Fibroblast of the aortic adventitia (primary cell): ENCODE measurements at places on chromosomes 2 and 18.
A peak's percentile ranks its signal among the peaks of the same experiment; 100 is the strongest.

DNA sequence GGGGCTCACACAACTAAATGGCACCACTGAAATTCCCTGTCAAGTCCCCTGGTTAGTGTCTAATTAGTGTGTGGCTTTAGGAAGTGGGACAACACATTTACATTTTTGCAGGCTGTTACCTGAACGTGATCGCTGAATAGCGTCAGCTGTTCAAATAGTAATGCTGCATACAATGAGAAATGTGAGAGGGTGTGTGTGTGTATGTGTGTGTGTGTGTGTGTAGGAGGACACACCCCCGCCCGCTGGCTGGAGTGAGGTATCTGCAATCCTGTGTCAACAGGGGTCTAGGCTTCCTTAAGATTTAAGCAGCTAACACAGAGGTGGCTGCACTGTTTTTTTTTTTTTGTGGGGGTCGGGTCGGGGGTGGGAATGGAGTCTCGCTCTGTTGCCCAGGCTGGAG is 4.8 kb upstream of the LYPD6B start:
- DNase-seq: no peak

DNA sequence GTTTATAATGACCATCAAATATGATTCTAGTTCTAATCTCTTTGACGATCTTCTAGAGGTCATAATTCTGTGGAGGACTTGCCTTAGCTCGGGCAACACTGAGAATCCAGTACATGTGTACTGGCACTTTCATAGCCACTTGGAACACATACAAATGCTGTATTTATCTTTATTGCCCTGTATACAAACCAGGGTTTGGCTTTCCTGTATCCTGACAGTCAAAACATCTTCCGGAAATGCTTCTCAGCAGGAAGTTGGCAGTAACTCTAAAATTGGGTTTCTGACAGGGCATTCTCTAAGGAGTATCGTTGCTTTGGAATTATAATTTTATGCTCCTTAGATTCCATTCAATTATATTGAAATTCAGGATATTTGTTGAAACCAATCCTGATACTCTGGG is 643.6 kb downstream of the NRXN1 start:
- no peak for DNase-seq

- DNase-seq: no peak
These were observed 56.5 kb downstream of the TCF7L1 start for GRCh38 chr2:85189606-85190270.

DNA sequence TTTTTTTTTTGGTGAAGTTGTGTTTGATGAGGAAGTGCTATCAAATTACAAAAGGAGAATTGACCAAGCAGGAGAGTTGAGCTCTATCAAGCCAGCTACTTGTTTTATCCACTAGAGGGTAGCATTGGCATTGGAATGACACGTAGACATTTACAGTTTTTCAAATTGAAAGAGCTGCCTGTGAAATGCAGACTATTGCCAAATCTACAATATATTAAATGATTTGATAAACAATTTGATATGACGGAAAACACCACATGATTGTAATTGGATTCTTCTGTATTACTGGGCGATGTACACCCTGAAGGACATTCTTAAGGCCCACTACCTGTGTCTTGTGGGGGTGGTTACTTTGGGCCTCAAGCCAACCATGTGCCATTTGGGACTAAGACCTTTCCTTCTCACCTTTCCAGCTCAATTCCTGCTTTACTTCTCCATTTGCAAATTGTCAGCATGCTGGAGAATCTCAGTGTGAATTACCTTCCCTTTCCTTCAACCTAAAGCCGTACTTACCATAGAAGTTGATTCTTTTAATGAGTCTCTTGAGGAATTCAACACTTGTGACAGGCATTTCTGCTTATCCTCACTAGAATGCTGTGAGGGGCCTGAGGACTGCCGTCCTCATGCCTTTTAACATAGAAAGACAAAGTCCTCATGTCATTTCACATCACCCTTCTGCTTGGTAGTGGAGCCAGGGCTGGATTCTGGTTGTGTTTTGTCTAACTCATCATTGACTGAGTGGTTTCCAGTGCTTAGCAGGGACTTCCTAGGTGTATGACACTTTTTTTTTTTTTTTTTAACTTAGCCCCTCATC is 134.8 kb upstream of the THUMPD2 start:
- DNase-seq: peak; percentile 91

DNA sequence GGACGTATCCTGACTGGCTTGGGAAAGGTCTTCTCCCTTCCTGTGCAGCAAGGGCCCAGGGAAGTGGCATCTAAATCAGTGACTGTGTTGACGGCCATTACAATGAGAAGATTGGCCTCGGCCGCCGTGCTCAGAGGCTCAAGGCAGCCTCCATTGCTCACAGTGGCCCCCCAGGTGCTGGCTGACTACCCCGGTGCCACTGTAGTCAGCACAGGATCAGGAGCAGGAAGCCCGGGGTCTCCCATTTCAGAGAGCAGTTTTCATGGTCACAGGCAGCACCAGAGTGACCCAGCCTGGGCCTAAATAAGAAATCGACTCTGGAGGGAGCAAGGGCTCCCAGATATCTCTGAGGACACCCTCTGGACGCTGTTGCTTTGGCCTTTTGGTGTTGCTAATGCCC is 219.4 kb upstream of the ARL4C start:
- DNase-seq: no peak
